ENCODE measurements at places on chromosomes 6 and 20.

DNA sequence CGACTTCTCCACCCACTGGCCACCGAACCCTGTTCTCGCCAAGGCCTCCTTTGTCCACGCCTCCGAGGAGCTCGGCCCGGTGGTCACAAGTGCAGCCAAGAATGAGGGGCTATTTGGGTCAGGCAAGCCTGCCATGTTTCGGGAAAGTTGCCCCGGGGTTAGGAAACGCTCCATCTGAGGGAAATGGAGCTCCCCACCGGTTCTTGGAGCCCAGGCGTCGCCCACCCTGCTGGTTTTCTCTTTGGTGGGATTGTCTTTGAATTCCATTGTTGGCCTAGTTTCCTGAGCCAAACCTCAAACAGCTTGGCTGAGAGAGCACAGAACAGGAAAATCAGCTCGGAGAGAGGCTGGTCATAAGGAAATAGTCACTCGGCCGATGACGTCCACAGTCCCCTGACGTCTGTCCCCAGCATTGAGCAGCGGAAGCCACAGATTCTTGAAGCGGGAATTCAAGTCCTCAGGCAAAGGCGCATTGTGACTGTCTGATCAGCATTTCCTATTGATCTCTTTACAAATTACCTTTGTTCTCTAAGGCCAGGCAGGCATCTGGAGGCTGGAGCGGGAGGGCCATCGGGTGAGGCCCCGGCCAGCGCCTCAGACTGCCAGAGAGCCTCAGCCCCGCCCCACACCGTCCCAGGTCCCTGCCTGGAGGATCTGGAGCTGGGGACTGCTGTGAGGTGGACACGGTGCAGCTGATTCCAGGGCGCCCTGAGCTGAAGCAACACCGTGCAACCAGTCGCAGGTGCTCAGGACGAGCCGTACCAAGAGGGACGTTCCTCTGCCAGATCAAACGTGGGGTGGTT, 138.6 kb downstream of the DLL1 start:
- DNase-seq, result no peak

DNA sequence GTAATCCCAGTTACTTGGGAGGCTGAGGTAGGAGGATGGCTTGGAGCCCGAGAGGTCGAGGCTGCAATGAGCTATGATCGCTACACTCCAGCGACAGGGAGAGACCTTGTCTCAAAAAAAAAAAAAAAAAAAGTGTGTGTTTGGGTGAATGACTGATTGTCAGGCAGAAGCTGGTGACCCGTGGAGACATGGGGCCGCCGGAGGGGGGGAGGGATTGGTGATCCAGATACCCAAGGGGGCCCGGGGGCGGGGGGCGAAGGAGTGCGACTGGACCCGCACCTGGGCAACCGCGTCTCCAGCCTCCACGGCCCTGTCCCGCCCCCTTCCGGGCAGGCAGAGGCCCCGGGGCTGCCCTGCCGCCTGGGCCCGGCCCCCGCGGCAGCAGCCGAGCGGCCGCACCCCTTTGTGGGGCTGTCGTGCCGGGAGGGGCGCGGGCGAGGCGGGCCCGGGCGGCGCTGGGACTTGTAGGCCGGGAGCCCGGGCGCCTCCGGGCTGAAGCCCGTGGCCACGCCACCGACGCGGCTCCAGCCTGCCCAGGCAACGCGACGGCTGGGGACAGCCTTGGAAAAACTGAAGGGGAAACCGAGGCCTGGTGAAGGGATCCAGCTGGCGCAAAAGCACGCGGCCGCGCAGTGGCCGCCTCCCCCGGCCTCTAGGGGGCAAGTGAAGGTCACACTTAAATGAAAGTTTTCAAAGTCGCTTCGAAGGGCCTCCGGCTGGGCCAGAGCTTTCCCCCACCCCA, 2.1 kb upstream of the RBM38 start:
- DNase-seq, result no peak

DNA sequence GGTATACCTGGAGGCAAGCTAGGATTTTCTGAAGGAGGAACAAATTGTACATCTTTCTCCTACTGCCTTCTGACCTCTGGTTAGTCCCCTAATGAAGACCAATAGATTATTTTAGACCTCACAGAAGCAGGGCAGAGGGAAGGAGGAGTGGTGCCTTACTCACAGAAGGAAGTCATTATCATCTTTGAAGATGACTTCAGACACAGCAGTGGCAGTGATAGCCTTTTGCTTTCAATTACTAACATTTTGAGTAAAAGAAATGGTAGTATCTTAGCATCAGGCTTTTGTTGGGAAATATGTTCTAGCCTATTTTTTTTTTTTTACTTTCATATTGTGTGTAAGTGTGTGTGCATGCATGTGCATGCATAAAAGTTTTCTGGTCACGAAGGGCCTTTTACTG, 164.2 kb upstream of the PLN start:
- DNase-seq, result no peak

DNA sequence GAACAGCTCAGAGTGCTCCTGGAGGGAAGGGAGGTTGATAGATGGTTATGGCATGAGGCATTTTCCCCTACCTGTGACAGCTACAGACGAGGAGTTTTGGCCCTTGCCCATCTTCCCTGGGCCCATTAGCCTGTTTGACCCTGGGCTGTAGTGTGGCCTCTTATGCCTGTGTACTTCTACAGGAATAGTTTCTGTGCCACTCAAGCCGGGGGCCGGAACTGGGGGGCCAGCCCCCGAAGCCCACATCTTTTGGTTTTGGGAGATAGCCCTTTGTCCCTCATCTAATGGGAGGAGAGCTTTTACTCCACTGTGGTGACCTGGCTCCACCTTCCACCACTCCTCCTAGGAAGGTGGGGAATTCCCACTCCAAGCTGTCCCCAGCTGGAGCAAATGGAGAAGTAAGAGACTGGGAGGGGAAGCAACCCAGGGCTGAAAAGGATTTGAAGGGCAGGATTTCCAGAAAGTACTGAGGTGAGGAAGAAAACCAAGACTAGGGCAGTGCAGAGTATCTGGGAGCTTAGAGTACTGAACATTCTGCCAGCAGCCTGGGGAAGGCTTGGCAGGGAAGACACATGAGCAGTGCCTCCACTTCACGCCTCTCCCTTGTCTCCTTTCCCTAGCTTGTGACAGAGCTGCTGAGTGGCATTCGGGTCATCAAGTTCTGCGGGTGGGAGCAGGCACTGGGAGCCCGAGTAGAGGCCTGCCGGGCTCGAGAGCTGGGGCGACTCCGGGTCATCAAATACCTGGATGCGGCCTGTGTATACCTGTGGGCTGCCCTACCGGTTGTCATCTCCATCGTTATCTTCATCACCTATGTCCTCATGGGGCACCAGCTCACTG, 6.9 kb downstream of the ABCC10 start:
- no peak for DNase-seq
